Occipital lobe (tissue), 3 donors: ENCODE measurements at places on chromosomes 4 and X.

DNA sequence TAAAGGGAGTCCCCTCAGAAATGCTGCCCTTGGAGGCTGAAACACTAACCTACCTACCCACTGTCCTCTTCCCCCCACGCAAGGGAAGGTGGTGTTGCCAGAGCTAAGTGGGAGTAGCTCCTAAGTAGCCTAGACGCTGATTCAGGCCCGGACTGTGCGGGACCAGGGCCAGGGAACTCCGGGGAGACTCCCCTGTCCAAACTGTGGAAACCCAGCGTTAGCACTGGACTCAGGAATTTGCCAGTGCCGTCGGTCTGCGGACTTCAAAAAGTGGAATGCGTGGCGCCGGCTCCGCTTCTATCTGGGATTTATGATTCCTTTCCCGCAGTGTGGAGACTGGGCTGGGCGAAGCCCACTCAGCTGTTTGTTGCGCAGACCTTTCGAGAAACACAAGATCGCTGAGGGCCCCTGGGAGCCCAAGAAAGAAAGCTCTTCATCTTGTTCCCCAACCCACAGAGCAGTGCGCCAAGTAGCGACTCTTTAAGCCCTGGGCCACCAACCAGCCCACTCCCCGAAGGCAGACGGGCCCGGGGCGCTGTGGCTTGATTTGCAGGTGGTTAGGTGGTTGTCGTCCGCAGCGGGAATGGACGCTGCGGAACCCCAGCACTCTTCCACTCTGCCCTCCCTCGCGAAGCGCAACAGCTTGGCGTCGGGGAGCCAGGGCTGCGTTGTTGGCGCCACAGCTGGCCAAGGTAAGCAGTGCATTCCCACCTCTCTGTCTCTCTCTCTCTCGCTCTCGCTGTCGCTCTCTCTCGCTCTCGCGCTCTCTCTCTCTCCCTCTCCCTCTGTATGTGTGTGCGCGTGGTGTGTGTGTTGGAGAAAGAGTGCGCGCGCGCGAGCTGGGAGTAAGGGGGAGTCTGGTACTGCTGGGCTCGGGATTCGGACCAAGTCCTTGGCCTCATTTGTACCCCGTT, 2.0 kb downstream of the TMEM255A start:
- DNase-seq: peak; percentile 1

- no peak for DNase-seq
Observed at GRCh38 chrX:38154340-38154739, 66.3 kb downstream of the SRPX start.

DNA sequence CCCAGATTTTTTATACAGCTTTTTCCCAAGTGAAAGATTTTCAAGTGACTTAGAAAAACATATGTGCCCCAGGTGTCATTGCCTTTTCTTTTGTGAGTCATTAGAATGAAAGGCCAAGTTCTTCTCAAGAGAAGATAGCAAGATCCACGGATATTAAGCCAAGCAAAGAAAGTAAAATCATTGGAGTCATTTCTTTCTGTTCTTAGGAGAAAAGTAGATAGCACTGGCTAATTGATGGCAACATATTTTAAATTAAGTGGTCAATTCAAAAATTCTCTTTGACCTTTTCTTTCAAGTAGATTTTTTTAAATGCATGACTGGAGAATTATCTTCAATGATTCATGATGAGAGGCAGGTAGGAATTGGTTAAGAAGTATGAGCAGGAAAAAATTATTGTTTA, 94.4 kb downstream of the HHIP start:
- no peak for DNase-seq

DNA sequence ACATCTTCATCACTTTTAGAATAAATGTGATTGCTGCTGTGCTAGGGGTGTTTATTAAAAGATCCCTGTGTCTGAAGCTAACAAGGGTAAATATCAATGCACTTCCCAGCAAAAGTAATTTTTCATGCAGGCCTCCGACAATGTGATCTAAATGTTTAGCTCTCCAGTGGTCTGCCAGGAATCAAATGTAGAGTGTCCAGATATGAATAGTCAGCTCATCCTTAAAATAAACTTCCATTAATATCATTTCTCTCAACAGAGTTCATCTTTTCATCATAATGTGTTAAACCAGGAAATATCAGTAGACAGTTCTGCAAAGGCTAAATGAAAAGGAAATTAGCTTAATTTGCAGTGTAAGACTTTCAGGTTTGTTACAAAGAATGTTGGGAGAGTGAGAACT, 102.2 kb upstream of the EGFL6 start:
- DNase-seq: no peak

DNA sequence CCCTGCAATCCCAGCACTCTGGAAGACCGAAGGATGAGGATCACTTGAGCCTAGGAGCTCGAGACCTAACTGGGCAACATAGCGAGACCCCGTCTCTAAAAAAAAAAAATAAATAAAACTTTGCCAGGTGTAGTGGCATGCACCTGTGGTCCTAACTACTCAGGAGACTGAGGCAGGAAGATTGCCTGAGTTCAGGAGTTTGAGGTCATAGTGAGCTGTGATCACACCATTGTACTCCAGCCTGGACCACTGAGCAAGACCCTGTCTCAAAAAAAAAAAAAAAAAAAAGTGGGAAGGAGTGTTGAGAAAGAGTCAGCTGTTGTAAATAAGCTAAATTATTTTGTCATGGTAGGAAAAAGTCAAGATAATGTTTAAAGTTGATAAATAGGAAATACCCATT, 27.5 kb upstream of the IQSEC2 start:
- no peak for DNase-seq

GRCh38 chr4:40563401-40563800, 66.3 kb downstream of the RBM47 start:
- no peak for DNase-seq

- DNase-seq: no peak
Observed at GRCh38 chrX:138775517-138775916, 64.0 kb upstream of the FGF13 start.

DNA sequence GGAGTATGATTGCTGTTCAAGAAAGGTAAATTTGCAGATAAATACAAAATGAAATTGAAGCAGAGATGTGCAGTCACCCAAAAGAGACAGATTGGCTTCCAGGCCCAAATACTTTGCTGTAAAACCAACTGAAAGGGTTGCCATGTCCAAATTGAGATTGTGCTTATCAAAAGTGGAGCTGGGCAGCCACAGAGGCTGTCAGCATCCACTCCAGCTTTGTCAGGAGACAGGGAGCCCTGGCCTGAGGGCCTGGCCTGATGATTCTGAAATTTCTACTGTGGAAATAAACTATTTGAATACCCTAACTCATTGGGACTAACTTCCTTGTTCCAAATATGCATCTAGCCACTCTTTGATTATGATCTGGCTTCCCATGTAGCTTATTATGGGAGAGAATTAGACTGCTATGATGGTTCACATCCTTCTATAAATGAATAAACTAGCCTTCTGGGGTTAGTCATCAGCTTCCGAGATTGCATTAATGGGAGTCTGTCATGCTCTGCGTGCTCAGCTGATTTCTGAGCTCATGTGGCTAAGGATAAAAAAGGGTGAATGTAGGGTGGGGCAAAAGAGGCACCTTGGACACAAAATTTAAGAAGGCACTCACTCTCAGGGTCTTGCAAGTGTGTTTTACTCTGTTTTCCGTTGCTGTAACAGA, 48.2 kb downstream of the SLC34A2 start:
- DNase-seq: no peak

GRCh38 chr4:68490826-68491457, 43.7 kb downstream of the TMPRSS11E start:
- no peak for DNase-seq

DNA sequence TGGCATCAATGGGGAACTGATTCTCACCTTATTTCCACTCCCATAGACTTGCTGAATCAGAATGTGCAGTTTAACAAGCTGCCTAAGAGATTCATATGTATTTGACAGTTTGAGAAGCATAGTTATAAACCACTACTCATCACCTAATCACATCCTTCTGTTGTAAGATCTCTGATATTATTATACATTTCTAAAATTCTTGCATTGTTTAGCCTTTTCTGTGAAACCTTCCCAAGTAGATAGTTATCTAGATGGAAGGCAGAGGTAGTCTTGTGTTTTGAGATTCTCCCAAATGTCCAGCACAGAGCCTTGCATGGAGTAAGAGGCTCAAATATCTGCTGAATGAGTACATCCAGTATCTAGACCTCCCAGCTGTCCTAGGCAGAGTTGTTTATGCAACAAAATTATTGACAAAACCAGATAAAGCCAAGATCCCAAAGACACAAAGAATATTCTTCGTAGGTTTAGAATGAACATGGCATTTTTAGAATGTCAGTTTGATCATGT, 227.3 kb downstream of the KDR start:
- no peak for DNase-seq

DNA sequence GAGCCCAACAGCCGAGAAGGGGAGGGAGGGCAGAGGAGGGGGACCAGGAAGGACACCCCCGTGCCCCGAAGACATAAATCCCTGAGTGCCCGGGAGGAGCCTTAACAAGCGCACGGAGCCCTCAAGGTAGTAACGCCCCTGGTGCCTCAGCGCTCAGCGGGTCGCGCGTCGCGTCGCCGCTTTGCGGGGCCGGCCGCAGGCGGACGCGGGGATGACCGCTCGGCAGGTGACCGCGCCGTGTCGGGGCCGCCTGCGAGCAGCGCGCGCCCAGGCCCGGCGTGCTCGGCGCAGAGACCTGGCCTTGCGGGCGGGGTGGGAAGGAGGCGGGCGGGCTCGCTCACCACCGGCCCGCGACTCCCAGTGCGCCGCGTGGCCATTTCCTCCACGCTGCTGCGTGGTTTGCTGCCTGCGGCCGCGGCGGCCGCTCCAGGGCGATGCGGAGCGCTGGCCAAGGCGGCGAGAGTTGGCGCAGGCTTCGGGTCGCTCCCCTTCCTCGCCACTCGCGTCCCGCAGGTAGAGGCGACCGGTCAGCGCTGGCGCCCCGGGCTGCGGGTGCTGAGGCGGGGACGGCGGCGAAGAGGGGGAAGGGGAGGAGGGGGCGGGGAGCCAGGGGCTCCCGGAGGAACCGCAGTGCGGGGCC, 632 bp downstream of the CCSER1 start:
- DNase-seq: peak; percentile 29

- no peak for DNase-seq
Observed at GRCh38 chr4:78200949-78201348, 143.8 kb downstream of the FRAS1 start.

GRCh38 chr4:70818173-70818855, 21.4 kb downstream of the GRSF1 start:
- DNase-seq: no peak

GRCh38 chr4:152684007-152684406, 4.2 kb upstream of the TMEM154 start:
- no peak for DNase-seq

- no peak for DNase-seq
Observed at GRCh38 chr4:102430461-102430910, 70.7 kb upstream of the NFKB1 start.

- no peak for DNase-seq
Observed at GRCh38 chrX:72094894-72095293, 36.8 kb downstream of the RTL5 start.

- peak; percentile 23 for DNase-seq
Observed at GRCh38 chrX:126165721-126166461, at the start of gene DCAF12L2. TSS of gene DCAF12L2 (minus strand) at chrX:126166289. CDS start at chrX:126165924, 365 bp downstream.

- DNase-seq: no peak
Observed at GRCh38 chrX:6694977-6695376, 160.1 kb upstream of the VCX3A start.

GRCh38 chr4:95289028-95289634, 259.6 kb downstream of the UNC5C start:
- DNase-seq: no peak

- no peak for DNase-seq
Observed at GRCh38 chrX:53580742-53581504, 105.6 kb downstream of the HUWE1 start.

DNA sequence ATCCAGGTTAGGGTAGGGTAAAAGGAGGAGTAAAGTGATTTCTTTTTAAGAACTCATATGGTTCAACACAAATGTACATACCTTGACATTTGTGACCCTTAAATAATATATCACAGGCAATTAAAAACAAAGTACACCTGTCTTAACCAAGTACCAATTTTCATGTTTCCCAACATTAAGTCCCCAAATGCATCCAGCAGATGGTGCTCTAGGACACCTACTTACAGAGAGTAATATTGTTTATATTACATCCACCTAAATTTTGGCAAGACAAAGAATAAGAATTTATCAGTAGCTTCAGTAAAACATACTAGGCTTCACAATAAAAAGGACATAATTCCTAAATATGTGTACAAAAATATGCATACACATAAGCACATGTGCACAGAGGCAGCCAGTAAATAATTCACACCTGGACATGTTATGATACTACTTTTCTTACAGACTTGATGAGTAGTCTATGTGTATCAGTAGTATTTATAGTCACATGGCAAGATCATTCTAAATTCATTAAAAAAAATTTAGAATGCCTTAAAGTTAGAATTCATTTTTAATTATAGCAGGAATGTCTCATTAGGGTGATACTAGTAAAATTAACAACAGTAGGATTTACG, 219.7 kb downstream of the DCLK2 start:
- DNase-seq: no peak

GRCh38 chr4:48227662-48228061, 42.0 kb downstream of the TEC start:
- DNase-seq: no peak

DNA sequence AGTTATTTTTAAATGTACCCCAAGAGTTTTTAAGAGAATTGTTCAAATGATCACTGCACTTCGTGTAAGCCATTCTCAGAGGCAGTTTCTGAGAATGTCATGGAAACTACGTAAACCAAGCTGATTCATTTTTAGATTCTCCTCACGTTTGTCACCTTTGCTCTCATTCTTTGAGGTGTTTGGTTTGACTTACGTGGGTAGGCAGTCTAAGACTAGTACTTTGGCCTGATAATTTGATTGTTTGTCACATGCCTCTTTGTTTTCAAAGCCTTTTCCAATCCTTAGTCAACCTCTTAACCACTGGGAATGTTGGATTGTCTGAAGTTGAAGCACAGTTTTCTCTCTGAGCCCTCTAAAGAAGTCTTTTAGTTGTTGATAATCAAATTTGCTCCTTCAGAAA, 10.5 kb downstream of the SEPTIN11 start:
- no peak for DNase-seq

- DNase-seq: no peak
Observed at GRCh38 chrX:27241981-27242380, 221.2 kb downstream of the PPP4R3C start.

DNA sequence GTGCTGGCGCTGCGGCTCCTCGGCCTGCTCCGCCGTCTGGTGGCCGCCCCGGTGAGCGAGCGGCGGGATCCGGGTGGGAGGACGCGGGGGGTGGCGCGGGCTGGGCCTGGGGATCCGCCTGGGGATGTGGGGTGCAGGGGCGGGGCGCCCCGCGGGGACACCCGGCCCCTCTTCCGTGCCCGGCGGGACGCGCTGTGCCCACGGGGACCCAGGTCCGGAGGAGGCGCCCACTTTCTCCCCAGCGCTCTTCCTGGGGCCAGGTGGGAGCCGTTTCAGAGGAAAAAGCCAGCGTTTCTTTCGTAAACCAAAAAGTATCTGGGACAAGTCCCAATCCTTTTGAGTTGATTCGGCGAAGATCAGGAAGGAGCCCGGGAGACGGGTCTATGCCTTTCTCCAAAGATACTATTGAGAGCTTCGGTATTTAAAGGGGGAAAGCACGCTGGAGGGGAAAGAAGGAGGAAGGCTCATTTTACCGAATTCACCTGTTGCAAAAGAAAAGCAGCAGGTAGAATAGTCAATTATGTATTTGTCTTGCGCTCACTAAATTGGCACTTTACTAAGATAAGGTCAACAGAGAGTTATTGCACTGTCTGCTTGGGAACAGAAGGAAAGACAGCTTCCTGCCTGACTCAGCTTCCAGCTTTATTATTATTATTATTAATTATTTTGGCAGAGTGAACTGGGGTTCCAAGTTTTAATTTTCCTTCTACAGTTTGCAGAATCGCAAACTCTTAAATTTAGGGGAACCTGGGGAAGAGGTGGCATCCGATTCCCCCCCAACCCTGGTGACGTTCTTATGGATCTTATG, 81.5 kb upstream of the CD99 start:
- no peak for DNase-seq
